ENCODE measurements at places on chromosomes 16 and 17. TPM values are rescaled to one million over a fixed set of nuclear protein-coding genes. Genes with fewer than 3 reads are reported as not detected.

- DNase-seq = no peak
These were observed 638.2 kb upstream of the SOX9 start for GRCh38 chr17:71482625-71483024.

CES1 gene
- total RNA-seq = not detected

DNA sequence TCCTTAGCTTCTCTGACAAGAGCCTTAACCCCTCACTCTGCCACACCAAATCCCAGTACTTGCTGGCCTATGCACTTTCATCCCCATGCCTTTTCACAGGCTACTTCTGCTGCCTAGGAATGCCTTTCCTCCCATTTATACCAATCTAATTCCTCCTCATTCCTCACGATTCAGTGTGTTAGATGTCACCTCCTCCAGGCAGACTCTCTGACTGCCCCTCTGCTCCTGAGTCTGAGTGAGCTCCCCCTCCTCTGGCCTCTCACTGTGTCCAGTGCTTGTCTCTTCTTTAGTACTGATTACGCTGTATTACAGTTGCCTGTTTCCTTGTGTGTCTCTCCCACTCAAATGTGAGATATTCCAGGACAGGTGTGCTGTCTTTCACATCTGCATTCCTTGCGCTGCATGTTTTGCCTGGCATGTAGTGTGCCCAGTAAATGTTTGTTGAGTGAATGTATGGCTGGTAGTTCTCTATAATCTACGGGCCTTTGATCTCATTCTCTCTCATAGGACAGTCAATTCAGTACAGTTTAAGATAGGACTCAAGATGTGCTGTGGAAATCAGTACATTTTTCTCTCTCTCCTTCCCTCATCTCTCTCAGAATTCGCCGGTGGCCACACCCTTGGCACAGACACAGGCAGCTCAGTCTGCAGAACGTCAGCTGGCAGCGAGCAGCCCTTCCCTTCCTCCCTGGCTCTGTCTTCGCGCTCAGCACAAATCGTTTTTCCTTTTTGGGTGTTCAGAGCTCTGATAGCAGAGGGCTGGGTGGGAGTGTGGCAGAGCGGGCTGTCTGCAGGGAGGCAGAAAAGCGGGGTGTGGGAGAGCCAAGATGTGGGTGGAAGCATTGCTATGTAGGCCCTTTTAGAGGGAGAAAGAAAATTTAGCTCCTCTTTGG lies 18.5 kb downstream of the ARL4D start:
- peak; percentile 37 for DNase-seq

MRM3 gene
- total RNA-seq = 15.2 TPM

- DNase-seq = no peak
These were observed 16.0 kb downstream of the SLC5A10 start for GRCh38 chr17:18967916-18968315.

GRCh38 chr16:17396762-17397498 lies 73.8 kb downstream of the XYLT1 start:
- DNase-seq = peak; percentile 52

GRCh38 chr17:75688209-75688825 lies 21.2 kb downstream of the SAP30BP start:
- no peak for DNase-seq

GRCh38 chr16:48963901-48964615 lies 317.6 kb downstream of the CBLN1 start:
- peak; percentile 93 for DNase-seq

DNA sequence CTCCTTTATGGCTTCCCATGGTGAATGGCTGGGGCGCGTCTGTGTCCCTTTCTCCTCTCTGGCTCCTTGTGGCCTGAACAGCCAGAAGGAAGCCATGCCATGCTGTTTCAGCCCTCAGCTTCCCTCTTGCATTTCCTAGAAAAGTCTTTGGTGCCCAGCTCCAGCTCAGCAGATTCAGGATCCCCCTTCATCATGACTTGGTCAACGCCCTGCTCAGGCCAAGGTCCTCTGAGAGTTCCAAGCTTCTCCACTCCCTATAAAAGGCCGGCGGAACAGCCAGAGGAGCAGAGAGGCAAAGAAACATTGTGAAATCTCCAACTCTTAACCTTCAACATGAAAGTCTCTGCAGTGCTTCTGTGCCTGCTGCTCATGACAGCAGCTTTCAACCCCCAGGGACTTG lies at the start of gene CCL13:
TSS of gene CCL13 (plus strand) at position 287 of the 400 bp plus-strand sequence. CDS start at position 334, 47 bp downstream.
- no peak for DNase-seq

- DNase-seq = peak; percentile 47
These were observed 568 bp upstream of the TNK1 start for GRCh38 chr17:7380321-7380720.

- no peak for DNase-seq
These were observed 3.3 kb upstream of the ACSF2 start for GRCh38 chr17:50422738-50423137.

DNA sequence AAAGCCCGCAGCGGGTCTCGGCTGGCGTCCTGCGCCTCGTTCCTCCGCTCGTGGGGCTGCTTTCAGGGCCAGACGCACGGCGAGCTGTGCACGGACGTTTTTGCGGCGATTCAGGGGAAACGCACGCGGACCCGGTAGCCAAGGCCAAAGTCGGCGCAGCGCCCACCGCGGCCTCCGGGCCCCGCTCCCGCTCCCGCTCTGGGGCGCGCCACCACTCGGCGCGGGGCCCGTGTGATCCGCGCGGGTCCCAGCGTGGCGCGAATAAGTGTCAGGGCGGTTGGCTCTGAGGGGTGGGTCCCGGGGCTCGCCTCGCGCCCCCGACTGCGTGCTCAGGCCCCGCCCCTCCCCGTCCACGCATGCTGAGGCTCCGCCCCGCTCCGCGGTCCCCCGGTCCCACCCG lies 694 bp upstream of the TBCD start:
- DNase-seq = no peak

HOXB13 gene
- not detected for total RNA-seq

MT1A gene
- total RNA-seq = not detected

RUNDC3A gene
- under 0.01 TPM for total RNA-seq

DNA sequence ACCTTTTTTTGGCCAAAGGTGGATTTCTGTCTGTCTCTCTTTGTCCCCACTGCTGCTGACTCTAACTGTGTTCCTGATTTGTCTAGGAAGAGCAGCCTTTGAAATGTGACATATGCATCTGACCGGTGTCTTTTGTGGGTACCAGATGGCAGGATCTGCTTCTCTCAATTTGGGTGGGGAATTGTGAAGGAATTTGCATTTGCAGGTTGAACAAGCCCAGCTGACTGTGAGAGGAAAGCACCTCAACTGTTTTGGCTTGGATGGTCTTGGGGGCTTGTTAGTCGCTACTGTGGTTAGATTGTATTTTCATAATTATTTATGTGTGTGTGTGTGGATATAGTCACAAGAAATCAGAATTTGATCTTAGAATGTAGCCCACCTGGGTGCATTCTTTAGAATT lies 37.7 kb upstream of the LCMT1 start:
- no peak for DNase-seq

GRCh38 chr17:63190821-63191370 lies 224.9 kb downstream of the TANC2 start:
- DNase-seq = no peak

- no peak for DNase-seq
These were observed 25.3 kb downstream of the RPTOR start for GRCh38 chr17:80569924-80570323.

PRCD gene
- total RNA-seq = not detected

AHSP gene
- not detected for total RNA-seq

DNA sequence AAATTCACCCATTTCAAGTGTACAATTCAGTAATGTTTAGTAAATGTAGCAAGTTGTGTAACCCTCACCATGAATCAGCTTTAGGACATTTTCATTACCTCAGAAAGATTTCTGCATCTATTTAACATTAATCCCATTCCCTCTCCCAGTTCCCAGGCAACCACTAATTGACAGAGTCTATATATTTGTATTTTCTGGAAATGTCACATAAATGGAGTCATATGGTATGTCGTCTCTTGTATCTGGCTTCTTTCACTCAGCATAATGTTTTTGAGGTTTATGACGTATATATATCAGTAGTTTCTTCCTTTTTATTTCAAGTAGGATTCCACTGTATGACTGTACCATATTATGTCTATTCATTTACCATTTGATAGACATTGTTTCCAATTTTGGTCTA lies 199.8 kb downstream of the CYB561 start:
- DNase-seq = peak; percentile 52

SPECC1 gene
- total RNA-seq = 26.2 TPM

GRCh38 chr17:64442541-64442971 lies 6.4 kb upstream of the MILR1 start:
- DNase-seq = no peak

MMP28 gene
- total RNA-seq = 0.18 TPM

KRTAP4-5 gene
- total RNA-seq = not detected

DNA sequence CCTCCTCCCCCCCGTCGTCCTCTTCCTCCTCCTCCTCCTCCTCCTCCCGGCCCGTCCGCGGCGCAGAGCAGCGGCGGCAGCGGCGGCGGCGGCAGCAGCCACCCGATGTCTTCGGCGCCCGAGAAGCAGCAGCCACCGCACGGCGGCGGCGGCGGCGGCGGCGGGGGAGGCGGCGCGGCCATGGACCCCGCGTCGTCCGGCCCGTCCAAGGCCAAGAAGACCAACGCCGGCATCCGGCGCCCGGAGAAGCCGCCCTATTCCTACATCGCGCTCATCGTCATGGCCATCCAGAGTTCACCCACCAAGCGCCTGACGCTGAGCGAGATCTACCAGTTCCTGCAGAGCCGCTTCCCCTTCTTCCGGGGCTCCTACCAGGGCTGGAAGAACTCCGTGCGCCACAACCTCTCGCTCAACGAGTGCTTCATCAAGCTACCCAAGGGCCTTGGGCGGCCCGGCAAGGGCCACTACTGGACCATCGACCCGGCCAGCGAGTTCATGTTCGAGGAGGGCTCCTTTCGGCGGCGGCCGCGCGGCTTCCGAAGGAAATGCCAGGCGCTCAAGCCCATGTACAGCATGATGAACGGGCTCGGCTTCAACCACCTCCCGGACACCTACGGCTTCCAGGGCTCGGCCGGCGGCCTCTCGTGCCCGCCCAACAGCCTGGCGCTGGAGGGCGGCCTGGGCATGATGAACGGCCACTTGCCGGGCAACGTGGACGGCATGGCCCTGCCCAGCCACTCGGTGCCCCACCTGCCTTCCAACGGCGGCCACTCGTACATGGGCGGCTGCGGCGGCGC lies at the start of gene FOXF1:
TSS of gene FOXF1 (plus strand) at position 63 of the 797 bp plus-strand sequence. CDS start at position 106, 43 bp downstream.
- DNase-seq = peak; percentile 83

- DNase-seq = no peak
These were observed 64.1 kb downstream of the ADCY9 start for GRCh38 chr16:4052096-4052495.

GPR179 gene
- total RNA-seq = not detected

DNA sequence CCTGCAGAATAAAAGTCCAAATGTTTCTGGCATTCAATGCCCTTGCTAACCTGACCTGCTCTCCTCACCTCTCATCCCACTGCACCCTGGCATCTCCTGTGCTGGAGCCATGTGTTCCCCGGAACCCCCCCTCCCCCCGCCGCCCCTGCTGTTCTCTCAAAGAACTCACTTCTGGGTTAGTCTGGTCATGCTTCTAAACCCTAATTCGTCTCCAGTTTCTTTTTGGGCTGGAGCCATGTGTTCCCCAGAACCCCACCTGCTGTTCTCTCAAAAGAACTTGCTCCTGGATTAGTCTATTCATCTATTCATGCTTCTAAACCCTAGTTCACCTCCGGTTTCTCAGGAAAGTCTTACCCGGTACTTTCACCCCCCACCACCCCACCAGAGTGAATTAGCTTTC lies 808 bp upstream of the ALOX15 start:
- DNase-seq = no peak

GRCh38 chr16:59108374-59108773 lies 374.3 kb upstream of the GOT2 start:
- DNase-seq = no peak

KRTAP16-1 gene
- total RNA-seq = not detected

- no peak for DNase-seq
These were observed 139.8 kb upstream of the CACNG5 start for GRCh38 chr17:66695098-66695497.

LLGL1 gene
- total RNA-seq = 40.1 TPM

GRCh38 chr17:61444831-61445230 lies 7.4 kb upstream of the TBX4 start:
- DNase-seq = peak; percentile 79

DNA sequence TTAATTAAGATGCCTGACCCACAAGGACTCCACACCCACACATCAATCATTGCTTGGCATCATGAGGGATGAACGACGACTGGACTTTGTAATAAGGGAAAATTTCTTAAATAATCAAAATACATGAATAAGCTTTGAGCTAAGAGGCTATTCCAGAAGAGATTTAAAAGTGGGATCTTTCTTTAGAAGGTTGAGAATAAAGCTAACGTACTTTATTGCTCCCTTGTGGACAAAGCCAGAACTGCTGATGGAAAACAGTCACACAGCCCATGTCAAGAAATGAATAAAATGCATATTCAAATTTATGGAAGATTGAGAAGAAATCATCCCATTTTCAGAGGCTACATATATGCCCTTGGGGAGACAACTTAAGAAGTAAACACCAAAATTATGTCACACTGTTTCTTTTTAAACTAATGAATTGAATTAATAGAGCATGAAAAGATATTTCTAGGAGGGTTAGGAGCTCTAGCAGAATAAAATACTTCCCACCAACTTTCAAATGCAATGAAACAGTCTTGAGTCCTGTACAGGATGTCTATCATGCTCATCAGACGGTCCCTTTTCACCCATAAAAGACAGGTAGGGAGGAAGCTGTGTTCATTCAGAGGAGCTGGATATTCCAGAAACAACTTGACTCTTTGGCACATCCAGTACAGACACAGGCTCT lies 60.2 kb upstream of the PHOSPHO1 start:
- DNase-seq = peak; percentile 42

DNA sequence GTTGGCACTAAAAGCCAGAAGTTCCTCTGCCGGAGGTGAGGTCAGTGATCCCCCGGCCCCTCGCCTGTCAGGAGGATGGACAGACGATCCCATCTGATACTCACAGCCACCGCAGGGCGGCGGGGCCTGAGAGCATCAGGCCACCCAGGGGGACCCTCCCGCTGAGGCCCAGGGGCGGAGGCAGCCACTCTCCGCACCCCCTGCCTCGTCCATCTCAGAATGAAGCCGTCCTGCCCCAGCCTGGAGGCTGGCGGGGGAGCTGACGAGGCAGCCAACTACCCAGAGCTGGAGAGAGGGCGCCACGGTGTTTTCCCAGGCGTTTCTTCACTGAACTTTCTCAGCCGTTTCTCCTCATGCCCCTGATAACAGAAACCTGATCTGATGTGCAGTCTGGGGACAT lies 22.6 kb downstream of the TPSD1 start:
- DNase-seq = no peak

DNA sequence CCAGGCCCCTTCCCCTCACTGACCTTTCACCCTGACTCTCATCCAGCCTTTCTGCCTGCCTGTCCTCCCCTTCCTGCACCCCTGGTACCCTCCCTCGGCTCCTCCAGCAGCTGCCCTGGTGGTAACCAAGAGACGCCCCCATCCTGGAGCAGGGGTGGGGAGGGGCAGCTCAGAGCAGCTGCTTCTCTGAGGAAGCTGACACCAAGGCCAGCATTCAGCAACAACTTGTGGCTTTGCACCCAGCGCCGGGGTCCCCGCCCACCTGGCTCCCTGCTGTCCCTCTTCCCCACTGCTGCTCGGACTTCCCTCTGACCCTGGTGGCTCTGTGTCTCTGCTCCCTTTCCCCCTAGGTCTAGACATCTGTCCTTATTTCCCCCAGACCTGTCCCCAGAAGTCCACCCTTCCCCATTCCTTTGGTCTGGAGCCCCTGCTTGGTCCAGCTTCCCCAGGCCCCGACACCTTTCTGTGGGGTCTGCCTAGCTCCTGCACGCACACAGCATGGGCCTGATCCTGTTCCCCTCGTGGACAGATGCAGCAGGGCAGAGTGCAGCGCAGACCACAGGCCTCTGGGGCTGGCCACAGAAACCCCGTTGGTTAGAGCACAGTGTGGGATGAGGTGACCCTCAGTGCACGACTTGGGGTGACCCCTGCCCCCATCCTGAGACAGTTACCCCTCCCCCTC lies 1.2 kb upstream of the ATP2A1 start:
- DNase-seq = no peak
